ENCODE measurements at places on chromosomes 5 and 9.

DNA sequence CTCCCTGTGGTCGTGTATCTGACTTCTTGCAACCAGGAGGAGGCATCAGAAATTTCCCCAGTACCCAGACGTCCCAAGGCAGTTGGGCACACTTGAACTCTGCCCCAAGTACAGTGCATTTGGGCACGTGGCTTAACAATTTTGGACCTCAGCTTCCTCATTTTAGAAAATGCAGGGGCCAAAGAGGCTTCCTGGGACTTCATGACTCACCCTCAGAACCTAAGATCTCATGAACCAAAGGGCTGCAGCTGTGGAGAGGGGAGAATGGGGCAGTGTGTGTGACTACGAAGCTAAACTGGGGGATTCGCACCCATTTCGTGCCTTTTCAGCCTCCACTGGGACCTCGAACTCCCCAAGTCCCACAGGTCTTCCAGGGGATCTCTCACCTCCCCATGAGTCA, 59.2 kb downstream of the SYK start:
- DNase-seq, result no peak

DNA sequence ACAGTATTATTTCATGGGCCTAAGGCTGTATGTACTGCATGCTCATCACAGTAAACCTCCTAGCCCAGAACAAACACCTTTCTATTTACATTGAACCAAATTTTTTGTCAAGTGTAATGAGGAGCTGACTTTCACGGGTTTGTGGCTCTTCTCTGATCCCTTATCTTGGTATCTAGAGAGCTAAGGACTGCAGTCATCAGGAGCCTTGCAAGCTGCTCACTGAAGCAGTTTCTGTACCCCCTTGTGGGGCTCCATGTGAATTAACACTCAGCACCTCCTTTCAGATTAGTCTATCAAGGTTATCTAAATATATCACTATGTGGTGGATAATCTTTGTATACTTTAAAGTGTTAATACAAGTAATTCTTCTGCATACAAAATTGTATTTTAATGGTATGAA, 108.2 kb downstream of the AUH start:
- no peak for DNase-seq

DNA sequence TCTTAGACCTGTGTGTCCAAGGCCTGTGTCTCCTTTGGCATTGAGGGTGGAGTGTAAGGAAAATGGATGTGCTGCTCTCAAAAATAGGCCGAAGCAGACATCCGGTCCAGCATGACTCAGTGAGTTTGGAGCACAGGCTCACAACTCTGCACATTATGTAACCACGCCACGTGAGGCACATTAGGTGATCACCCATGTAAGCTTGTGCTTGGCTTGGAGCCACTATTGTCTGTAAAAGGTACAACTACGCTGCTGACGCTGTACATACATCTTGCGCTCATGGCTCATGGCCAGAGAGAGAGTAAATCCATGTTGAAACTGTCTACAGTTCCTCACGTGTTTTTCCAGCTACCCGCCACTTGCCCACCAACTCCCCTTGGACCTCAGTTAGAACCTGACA, 177.5 kb downstream of the PDE4D start:
- DNase-seq, result no peak

DNA sequence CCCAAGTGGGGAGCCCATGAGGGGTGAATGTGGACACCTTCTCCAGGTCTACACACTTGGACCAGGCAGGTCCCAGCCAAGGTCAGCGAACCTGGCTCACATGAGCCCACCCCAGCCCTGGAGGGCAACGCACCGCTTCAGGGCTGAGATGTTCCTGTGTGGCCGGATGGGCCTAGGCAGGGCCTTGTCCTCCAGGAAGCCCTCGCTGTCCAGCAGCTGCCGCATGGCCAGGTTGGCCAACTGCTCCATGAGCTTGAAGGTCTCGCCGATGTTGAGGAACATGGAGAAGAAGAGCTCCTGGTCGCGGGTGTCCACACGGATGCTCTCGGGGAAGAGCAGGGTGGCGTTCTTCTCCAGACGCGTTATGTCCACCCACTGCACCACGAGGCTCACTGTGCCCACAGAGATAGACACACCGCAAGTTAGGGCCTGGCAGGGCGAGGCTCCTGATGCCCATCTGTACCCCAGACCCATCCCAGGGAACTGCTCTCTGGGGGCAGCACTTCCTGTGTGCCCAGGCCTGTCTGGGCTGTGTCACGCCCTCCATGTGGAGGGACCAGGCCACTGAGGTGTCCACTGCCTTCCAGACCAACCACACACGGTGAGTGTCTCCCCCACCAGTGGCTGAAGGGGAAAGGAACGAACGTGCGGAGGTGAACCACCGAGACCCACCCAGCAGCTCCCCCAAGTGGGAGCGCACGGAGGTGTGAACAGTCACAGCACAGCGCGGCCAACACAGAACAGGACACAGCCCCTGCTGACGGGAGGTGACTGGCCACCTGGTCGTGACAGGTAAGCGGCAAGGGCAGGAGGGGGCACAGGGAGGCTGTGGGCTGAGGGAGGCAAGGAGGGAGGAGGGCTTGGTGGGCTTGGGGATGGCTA, 14.4 kb downstream of the TBC1D9B start:
- no peak for DNase-seq

GRCh38 chr5:78858364-78858763, 126.7 kb downstream of the ARSB start:
- DNase-seq, result no peak
